LNCaP clone FGC (cell line): ENCODE measurements at places on chromosomes 11 and 22.

GRCh38 chr11:102760344-102761035 lies 19.9 kb downstream of the MMP10 start:
- no peak for DNase-seq

DNA sequence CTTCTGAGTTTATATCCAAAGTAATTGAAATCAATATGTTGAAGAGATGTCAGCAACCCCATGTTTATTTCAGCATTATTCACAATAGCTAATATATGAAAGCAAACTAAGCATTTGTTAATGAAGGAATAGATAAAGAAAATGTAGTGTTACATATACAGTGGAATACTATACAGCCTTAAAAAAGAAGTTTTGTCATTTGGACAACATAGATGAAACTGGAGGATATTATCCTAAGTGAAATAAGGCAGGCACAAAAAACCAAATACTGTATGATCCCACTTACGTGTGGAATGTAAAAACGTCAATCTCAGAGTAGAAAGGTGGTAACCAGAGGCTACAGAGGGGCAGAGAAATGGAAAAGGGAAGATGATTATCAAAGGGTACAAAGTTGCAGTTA lies 10.2 kb downstream of the MRGPRX2 start:
- no peak for DNase-seq

DNA sequence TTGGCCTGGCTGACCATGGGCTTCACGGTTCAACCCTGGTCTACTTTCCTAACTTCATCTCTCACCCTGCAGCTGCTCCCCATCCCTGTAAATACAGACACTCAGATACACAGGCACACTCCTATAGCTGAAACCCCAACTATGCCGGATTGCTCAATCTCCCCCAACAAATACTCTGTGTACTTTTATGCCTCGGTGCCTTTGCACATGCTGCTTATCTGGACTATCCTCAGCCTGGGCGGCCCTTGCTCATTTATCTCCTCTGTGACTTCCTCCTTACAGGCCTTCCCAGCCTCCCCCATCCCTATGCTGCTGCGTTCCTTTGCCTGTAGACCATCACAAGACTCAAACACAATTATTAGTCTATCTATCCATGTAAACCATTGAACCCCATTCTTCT lies 76.6 kb downstream of the PKNOX2 start:
- DNase-seq: no peak

- no peak for DNase-seq
Observed at GRCh38 chr11:112345166-112345565, 84.5 kb upstream of the PLET1 start.

GRCh38 chr11:44505581-44506054 lies 59.8 kb upstream of the CD82 start:
- no peak for DNase-seq

- no peak for DNase-seq
Observed at GRCh38 chr22:27318516-27318915, 483.0 kb downstream of the MN1 start.

- DNase-seq: no peak
Observed at GRCh38 chr11:69842746-69843528, 23.7 kb upstream of the FGF3 start.

- no peak for DNase-seq
Observed at GRCh38 chr11:114149689-114150407, 90.3 kb downstream of the ZBTB16 start.

DNA sequence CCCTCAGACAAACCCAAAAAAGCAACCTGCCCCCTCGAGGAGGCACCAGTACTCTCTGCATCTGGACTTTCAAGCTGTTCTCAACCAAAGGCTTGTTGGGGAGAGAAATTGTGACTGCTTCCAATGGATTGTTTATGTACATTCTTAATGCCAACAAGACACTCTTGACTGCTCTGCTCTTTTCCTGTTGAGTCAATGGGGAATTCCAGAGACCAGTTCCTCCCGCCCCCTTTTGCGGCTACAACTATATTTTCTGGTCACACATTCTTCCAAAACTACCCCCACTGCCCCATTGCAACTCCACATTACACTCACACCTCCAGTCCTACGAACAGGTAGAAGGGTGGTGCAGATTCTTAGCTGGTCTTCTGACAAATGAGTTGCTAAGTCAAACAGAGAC lies 187.0 kb downstream of the DSCAML1 start:
- DNase-seq: no peak

DNA sequence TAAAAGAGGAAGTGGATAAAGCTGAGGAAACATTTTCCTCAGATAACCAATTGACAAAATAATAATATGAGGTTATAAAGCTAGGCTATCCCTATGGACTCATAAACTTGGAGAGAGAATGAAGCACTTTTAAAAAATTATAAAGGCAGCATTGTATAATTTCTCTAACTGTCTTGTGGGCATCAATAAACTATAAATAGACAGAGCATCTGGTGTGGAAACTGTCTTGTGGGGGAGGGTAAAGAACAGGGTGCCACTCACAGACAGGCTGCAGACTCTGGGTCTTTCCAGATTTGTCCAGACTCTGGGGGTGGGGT lies 333.5 kb downstream of the BUD13 start:
- DNase-seq: no peak

DNA sequence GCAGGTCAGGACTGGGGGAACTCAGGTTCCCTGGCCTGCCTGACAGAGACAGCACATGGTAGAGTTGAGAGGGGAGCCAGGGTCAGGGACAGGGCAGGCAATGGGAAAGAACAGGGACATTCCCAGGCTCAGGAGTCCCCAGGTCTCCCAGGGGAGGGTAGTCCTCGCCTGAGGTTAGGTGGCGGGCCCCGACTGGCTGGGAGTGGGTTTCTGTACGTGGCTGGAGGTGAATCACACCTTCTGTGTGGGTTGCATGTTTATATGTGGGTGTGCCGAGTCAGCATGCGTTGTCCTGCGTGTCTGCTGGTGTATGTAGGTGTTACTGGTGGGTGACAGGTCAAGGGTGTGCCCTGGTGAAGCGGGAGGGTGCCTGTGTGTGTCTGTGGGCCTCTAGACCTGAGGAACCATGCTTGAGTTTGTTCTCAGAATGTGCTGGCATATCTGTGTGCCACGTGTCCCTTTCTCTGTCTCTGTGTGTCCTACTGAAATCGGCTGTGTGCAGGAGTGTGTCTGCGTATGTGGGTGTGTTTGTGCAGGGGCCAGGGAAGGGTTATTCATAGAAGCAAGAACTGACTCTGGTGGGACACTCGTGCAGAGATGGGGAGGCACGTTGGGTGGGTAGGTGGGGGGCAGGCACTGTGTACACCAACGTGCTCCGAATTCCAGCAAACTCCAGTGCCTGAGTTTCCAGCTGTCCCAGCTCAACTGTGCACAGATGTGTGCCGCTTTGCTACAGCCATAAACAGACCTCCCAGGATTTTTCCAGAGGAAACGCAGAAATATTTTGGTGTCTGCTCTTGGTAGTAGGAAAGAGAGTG lies 23.8 kb upstream of the OAF start:
- DNase-seq: no peak

DNA sequence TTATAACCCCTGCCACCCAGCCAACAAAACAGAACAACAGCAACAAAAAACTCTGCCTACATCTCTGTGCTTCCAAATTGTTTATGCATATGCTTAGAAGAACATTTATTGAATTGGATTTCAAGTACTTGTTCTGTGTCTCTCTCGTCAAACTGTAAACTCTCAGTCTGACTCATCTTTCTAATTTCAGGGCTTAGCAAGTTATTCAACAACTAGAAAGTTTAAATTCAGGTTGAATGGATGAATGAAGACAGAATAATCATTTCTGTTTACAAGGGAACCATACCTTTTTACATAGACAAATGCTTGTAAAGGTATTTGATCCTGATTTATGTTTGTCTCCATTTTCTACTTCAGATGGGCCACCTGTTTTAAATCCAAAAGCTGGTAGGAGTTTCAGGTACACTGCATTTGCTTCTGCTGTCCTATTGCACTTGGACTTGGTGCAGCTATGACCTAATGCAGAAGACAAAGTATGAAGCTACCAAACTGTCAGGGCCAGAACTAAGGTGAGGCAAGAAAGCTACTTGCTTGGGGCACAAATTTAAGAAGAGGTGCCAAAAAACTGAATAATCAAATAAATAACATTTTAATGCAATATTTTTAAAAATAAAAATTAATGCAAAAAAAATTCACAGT lies 1.6 kb upstream of the FBXO3 start:
- DNase-seq: no peak

DNA sequence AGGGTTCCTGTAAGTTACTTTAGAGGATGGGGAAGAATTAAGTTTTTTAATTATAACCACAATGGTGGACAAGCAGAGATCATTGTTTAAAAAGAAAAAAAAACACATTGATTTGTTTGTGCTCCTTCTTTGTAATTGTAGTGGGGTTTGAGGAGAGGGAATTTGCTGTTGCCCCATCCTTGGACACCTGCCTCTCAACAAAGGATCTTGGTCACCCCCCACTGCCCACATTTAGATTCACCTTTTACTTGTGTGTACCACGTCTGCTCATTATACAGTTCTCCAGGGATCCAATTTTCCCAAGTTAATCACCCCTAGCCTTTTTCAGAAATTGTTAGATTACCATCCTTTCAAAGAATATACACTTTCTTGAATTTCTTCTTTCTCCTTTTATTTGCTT lies 53.0 kb downstream of the DNAJC24 start:
- no peak for DNase-seq

GRCh38 chr11:62678433-62678769 lies 472 bp downstream of the UBXN1 start:
- no peak for DNase-seq

DNA sequence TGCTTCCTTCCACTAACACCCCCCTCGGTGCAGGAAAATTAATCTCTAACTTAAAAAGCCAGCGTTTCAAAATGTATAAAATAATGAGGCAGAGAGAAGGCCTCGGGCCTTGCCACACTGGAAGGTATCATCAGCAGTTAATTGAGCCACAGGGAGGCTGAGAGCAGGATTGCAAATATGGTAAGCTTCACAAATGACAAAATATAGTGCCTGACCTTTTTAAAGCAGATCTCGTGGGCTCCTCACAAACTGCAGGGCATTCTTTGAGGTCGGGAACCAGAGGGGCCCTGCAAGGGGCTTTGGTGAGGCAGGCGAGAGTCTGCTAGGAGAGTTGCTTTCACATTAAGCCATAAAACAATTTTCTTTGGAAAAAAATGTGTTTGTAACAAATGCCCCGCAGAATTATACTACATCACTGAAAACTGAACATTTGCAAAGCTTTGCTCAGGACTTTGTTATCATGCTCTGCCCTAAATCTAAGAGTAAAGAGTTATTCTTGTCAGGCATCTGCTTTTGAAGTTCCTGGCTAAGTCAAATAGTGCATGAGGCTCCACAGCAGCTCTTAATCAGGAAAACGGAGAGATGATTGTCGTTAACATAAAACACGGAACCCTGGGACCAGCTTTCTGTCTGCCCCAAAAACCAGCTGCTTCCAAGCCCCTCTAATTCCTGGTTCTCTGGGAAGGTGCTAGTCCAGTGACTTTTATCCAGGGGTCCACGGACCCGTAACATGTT lies 61.4 kb upstream of the SYT13 start:
- DNase-seq: no peak

DNA sequence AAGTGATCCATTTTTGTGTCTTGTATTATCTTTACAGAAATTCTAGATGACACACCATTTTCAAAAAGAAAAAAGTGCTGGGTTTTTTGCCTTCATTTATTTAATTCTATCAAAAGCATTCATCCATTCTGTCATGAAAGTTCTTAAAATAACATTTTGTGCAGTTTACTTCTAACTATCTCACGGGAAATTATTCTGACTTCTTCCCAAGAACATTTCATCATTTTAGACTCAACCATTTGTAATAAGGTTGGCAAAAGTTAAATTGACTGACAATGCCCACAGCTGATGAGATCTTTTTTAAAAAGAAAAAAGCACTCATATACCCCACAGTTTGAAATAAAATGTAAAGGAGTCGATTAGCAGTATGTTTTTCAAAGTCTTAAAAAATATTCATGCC lies 68.5 kb downstream of the SBF2 start:
- DNase-seq: no peak

DNA sequence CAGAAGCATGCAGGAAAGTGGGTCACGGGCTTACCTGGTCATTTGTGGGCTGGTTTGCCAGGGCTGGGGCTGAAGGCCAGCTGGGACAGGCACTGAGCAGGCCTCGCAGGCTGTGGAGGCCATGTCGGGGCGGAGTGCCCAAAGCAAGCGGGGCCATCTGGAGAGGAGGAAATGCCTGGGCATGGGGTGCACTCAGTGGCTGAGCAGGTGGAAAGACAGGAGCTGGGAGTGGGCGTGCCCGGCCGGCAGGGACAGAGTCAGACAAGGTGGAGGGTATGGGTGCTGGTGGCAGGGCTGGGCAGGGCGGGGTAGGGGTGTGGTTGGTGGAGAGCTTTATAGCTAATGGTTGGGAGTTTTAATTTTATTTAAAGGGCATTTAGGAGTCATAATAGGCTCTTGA lies 27.4 kb downstream of the DAGLA start:
- DNase-seq: no peak

DNA sequence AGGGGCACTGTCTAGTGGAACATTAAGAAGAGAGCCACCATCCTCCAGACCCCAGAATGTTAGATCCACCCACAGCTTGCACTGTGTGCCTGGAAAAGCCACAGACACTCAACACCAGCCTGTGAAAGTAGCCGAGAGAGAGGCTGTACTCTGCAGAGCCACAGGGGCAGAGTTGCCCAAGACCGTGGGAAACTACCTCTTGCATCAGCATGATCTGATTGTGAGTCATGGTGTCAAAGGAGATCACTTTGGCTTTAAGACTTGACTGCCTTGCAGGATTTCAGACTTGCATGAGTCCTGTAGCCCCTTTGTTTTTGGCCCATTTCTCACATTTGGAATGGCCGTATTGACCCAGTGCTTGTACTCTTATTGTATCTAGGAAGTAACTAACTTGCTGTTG lies 115.9 kb upstream of the CCDC179 start:
- DNase-seq: no peak

GRCh38 chr11:47995360-47995769 lies 15.0 kb downstream of the PTPRJ start:
- no peak for DNase-seq

DNA sequence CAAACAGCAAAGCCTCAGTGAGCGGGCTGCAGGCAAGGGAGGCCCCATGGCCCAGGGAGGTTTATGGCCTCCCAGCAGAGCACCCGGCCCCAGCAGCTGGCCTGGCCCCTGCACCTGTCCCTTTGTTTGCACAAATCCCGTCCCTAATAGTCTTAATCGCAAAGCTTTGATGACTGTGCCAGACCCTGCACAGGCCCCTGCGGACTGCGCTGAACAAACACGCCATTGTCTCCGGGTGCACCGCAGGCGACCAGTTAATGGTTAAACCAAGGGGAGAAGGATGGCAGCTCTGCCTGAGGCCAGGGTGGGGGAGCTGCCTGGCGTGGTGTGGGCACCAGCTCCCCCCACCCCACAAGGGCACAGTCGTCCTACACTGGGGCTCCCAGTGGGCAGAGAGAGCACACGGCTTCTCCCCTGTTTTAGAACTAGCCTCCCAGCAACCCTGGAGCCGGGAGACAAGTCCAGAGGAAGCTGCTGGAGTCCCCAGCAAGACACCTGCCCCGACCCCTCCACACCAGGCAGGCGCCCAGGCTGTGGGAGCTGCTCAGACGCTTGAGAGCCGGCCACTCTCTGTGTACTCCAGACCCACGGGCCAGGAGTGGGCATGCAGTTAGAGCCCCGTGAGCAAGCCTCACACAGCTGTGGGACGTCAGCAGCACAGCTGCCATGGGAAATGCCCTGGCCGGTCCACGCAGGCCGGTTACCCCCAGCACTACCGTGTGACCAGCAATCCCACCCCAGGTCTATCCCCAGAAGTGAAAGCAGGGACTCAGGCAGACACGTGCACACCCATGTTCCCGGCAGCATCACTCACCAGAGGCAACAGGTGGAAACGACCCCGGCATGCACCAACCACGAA lies 39.7 kb upstream of the TH start:
- no peak for DNase-seq

GRCh38 chr11:43503417-43503816 lies 144.7 kb downstream of the TTC17 start:
- no peak for DNase-seq

GRCh38 chr11:70491696-70492472 lies 93.6 kb downstream of the CTTN start:
- no peak for DNase-seq
